NCI-H1436 treated with DMSO at 0.1 percent for 48 hours (cell line): ENCODE measurements at places on chromosomes 3 and 15.

DNA sequence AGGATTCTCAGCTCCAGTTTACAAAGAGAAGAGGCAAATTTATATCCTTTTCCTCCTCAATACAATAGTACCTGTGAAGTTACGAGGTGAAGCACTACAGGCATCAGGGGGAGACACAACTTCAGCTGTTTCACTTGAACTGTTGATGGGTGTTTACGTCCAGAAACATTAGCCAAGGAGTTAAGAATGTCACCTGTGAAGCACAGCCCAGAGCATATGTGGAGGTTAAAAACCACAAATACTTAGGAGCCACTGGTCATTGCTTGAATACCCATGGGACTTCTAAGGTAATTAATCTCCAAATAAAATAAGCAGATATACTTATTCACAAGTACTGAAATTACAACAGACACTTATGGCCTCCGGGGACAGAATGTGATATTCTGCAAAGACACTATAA, 246.5 kb downstream of the ULK4 start:
- DNase-seq, result no peak

GRCh38 chr15:44159492-44159891, 35.6 kb downstream of the FRMD5 start:
- no peak for DNase-seq

- peak; percentile 63 for DNase-seq
Observed at GRCh38 chr3:97764407-97765238, at the start of gene ARL6. TSS of gene ARL6 (plus strand) at chr3:97764758. CDS start at chr3:97768108, 3,350 bp downstream.

GRCh38 chr15:66718220-66718988, 16.4 kb downstream of the SMAD6 start:
- DNase-seq, result no peak

DNA sequence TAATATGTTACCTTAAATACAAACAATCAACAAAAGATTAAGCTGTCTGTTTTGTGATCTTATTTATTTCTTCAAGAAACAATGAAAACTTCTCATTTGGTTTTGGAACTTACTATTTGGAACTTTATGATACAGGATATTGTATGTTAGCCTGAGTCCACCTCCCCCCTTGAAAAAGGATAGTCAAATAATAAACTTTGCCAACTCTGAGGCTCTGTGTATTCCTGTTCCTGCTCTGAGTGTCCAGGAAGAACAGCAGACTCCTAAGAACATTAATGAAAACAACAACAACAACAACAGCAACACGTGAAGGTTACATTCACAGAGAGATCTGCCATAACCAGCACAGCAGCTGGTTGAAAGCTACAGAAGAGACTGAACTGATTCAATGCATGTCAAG, 108.1 kb upstream of the AADACL2 start:
- no peak for DNase-seq

- DNase-seq, result no peak
Observed at GRCh38 chr3:160012108-160012507, 23.5 kb downstream of the IL12A start.

DNA sequence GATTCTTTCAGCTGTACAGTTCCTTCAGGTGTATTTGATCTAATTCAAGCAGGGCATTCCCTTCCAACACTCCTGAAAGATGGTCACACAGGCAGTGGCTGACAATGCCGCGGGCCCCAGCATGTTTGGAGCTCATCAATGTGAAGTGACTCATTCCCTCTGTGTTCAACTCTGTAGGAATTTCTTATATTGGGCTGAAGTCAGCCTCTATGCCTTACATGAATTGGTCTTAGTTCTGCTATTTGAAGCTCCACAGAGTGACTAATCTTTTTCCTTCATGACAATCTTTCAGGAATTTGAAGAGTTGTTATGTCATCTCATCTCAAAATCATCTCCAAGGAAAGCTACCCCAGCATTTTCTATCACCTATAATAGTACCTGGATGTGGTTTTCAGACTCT, 142.5 kb upstream of the C2CD4B start:
- no peak for DNase-seq

- DNase-seq, result no peak
Observed at GRCh38 chr3:185470323-185470722, 28.5 kb downstream of the TMEM41A start.

DNA sequence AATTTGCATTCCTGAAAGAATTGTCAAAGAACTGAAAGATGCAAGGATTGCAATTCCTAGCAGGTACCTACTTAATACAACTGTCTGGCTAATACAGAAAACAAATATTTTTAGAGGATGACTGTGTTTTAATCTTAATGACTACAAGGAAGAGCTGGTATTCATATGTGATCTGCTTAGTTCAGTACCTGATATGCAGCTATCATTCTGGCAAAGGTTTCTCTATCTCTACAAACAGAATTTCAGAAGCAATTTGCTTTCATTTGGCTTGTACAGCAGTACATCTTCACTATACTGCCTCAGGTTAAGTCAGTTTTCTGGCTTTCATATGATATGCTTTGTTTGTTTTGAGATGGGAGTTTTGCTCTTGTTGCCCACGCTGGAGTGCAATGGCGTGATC, 51.3 kb downstream of the TBL1XR1 start:
- DNase-seq, result no peak

- DNase-seq, result no peak
Observed at GRCh38 chr15:60395276-60396011, 2.3 kb downstream of the ANXA2 start.

DNA sequence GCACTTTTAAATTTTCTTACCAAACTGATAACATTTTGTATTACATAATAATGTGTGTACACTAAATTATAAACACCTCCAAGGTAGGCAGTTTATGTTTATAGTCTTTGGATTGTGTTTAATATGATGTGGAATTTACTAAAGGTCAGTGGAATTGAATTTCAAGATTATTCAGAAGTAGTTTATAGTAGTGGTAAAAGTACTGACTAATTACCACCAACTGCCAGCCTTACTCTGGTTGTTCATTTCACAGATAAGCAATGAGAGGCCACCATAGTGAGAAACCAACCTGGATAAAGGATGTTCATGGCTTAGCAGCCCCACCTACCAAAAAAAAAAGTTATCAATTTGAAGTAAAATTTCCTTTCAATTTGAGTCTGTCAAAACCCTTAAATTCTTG, 54.0 kb upstream of the EIF5A2 start:
- DNase-seq, result no peak

DNA sequence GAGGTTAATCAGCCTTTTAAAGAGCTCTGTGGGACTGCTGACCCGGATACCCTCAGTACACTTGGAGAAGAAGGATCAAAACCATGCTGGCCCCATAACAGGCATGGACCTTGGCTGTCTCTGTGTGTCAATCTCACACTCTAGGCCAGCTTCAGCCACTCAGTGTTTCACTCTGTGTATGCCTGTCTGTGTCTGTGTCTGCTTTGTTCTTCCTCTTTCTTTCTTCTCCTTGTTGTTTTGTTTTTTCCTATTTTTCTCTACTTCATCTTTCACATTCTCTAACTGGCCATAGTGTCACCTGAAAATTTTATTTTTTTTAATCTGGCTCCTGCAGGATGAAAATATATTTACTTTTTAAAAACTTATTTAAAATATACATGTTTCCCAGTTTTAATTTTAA, 51.1 kb downstream of the SERP1 start:
- no peak for DNase-seq

DNA sequence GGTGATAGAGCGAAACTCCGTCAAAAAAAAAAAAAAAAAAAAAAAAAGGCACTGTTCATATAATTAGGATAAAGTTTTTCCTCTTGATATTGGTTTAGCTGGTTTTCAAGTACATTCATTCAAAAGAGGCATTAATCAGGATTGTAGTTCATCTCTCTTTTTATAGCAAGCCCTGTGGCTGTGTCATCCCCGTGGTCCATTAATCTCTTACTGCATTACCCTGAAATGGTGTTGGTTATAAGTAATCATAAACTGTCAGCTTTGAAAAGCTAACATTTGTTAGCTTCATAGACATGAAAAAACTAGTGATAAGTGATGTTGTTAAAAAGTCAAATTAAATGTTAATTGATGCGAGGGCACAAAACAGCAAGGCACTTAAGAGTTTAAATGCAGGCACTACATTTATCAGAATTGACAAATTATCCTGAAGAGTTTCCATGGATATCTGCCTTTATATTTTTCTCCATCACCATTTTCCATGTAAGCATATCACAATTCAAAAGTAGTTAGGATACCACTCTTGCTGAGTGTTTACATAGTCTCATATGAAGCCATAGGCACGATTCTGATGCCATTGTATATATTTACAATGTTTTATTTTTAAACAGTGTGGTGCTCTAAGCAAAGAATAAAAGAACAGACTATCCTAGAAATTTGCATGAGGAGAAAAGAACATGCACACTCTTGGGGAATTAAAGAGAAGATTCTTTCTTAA, 193.1 kb downstream of the OTOL1 start:
- DNase-seq, result no peak

- DNase-seq, result no peak
Observed at GRCh38 chr3:65828706-65829105, 210.0 kb downstream of the MAGI1 start.

- no peak for DNase-seq
Observed at GRCh38 chr15:79067969-79068368, 22.6 kb downstream of the RASGRF1 start.

DNA sequence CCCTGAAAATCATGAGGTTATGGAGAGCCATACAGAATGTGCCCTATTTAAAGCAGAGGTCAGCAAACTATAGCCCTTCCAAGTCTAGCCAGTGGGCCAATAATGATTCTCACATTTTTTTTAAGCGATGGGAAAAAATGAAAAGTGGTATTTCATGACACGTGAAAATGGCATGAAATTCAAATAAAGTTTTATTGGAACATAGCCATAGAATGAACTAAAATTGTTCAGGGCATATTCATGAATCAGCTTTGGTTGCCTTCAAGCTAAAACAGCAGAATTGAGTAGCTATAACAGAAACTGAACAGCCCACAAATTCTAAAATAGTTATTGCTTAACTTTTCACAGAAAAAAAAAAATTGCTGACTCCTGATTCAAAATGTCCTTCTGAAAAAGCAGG, 104.5 kb downstream of the TFG start:
- no peak for DNase-seq

- DNase-seq, result no peak
Observed at GRCh38 chr3:157815739-157816138, 290.5 kb downstream of the SHOX2 start.

- DNase-seq, result no peak
Observed at GRCh38 chr3:32391643-32392535, at the start of gene CMTM7. TSS of gene CMTM7 (plus strand) at chr3:32391853. CDS start at chr3:32391907, 54 bp downstream.

DNA sequence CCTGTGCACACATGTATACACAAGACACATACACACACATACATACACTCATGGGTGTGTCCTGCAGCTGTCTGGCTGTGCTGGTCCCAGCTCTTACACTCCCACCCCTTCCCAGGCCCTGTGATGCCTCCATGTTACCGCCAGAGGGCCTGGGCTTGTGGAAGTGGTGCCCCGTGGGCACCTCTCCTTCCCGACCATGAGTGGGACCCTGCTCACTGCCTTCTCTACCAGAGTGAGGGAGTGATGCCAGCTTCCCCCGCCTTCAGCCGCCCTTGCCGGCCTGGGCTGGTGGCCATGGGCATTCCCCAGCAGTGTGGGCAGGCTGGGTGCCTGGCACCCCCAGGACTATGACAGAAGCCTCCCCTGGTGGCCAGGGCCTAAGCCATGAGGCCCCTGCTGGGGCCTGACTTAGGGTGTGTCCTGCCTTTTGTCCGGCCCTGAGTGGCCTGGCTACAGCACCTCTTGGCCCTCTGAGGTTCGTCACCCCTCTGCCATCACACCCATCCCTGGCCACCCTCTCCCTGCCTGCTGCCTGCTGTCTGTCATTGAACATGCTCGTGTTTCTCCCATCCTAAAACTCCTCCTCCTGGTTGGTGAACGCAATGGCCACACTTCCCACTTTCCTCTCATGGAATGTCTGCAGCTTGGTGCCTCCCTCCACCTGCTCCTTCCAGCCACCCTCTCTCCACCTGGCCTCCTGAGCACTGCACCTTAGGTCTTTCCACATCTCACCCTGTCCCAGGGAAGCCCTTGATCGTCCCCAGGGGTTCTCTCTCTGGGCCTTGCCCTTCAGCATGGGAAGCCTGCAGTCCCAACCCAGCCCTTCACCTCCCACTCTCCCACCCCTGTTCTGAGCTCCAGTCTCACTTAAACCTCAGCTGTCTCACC, 14.6 kb downstream of the HDAC11 start:
- no peak for DNase-seq

- DNase-seq, result no peak
Observed at GRCh38 chr15:26630857-26631256, 142.0 kb downstream of the GABRB3 start.

GRCh38 chr3:176005564-176005963, 1146.4 kb downstream of the NAALADL2 start:
- DNase-seq, result no peak

GRCh38 chr15:90950676-90951075, 4.0 kb upstream of the RCCD1 start:
- DNase-seq, result no peak

GRCh38 chr3:64687086-64687780, 567 bp downstream of the ADAMTS9 start:
- no peak for DNase-seq

- DNase-seq, result no peak
Observed at GRCh38 chr3:47014036-47014435, 34.6 kb downstream of the NBEAL2 start.

DNA sequence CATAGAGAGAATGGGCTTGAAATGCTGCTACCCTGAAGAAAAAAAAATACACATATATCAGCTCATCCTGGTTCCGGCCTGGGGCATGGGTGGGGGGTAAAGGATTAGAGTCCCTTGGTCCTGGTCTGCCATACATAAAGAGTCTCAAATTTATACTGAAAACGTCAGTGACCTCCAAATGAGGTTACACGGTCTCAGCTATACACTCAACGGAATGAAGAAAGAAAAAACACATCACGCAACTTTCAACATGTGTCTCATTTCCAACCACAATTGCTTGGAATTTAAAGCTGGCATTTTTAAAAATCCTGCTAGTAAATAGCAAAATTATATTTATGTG, 612.8 kb downstream of the MCTP2 start:
- DNase-seq, result no peak

- DNase-seq, result no peak
Observed at GRCh38 chr15:50773389-50773788, 7.9 kb upstream of the SPPL2A start.
